ENCODE measurements at places on chromosomes 5 and 9.
A peak's percentile ranks its signal among the peaks of the same experiment; 100 is the strongest.

GRCh38 chr9:94665613-94666012 is 26.3 kb upstream of the FBP1 start:
- no peak for DNase-seq

- no peak for DNase-seq
These were observed 103.1 kb upstream of the DMRT1 start for GRCh38 chr9:738209-738915.

DNA sequence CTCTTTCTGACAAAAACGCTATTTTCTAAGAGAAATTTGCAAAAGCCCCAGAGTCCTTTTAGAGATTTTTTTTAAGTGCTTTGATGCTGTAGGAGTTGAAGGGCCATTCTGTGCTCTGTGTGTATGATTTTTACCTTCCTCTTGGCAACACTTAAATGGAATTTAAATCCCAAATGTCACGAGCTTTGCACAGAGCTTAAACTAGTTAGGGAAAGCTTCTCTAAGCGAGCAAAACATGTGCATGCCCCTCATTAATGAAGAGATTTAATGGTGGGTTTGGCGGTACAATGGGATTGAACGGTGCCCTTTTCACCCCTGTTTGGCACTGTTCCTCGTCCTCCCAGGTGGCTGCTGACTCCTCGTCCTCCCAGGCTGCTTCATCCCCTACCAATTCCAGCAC is 220.7 kb downstream of the DRD1 start:
- DNase-seq: no peak

DNA sequence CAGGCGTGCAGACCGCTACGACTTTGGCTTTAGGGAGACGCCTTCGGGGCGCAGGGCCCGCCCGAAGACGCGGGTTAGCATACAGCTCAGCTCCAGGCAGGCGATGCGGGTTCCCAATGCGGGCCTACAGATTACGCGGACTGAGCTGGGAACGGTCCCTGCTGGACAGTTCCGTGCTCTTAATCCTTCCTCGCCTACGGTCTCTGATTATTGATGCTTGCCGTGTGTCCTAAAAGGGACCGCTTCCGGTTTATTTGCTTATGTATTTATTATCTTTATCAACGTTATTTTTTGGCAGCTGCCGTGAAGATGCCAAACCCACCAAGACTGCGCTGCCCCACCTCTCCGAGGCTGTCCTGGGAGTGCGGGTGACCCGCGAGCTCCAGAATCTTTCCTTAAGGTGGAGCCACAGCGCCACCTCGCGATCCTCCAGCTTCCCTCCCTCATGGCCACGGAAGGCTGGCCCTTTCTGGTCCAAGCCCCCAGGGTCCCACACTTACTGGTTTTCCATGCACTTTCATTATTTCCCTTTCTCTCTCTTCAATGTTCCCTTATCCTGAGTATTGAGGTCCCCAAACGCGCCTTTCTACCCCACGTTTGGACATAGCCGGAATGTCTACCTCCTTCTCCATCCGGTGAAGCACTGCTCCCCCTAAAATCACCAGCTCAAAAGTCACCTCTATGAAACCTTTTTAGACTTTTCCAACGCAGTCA is 7.0 kb upstream of the EBF1 start:
- DNase-seq: peak; percentile 75

DNA sequence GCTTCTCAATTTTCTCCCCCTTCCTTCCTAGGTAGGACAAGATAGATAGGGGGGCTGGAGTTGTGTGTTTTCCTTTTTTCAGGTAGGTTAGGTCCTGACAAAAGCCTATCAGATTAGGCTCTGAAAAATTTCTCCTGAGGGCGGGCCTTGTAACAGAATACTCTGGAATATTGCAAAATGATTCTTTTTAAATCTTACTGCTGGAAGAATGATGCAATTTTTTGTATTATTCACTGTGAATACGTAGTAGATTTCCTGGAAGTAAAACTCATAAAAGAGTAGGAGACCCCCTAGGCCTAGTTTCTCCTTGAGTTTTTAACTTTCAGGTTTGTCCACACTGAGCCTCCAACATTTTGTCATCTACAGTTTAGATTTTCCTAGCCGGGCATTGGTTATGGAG is 1701.8 kb downstream of the EFNA5 start:
- no peak for DNase-seq

GRCh38 chr5:16884595-16884994 is 51.5 kb downstream of the MYO10 start:
- no peak for DNase-seq

- DNase-seq: no peak
These were observed 19.3 kb downstream of the PGGT1B start for GRCh38 chr5:115243412-115243811.

DNA sequence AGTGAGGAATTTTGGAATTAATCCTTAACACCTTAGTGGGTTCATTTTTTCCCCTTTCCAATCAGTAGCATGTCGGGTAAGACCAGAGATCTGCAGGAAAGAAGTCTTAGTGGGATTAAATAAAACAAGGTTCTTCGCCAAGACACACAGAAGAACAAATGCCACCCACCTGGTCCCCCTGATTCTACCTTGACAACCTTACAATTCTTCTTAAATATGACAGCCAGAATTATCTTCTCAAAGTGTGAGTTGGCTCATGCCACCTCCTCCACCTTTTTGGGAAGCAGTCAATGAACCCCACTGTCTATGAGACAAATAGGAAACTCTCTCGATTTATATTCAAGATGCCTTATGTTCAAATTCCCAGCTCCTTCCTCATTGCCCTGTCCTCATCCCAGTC is 105.1 kb downstream of the BRINP1 start:
- DNase-seq: no peak

- no peak for DNase-seq
These were observed 1.1 kb upstream of the GAPVD1 start for GRCh38 chr9:125260561-125260960.

Data from CD4-positive, alpha-beta T cell treated with Interleukin-4 for 1 hour (primary cell).